Foreskin keratinocyte (primary cell): ENCODE measurements at places on chromosomes 1 and 21.

DNA sequence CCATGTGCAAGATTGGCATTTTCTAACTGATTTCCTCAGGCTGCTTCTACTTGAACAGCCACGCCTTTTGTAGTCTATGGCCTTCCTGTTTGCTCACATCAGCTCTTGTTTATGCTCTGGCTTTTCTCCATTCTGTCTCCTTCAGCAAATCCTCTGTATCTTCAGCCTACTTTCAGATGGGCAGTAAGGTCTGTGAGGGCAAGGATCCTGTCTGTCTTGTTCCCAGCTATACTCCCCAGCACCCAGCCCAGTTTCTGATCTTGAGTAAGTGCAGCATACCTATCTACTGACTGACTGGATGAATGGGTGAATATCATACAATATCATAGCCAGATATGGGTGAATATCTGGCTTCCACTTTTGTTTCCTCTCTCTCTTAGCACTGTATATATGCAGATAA, 438.1 kb downstream of the LMO4 start:
- DNase-seq = peak; percentile 81

- DNase-seq = no peak
Measured at GRCh38 chr1:8847990-8848389, 30.5 kb downstream of the ENO1 start.

DNA sequence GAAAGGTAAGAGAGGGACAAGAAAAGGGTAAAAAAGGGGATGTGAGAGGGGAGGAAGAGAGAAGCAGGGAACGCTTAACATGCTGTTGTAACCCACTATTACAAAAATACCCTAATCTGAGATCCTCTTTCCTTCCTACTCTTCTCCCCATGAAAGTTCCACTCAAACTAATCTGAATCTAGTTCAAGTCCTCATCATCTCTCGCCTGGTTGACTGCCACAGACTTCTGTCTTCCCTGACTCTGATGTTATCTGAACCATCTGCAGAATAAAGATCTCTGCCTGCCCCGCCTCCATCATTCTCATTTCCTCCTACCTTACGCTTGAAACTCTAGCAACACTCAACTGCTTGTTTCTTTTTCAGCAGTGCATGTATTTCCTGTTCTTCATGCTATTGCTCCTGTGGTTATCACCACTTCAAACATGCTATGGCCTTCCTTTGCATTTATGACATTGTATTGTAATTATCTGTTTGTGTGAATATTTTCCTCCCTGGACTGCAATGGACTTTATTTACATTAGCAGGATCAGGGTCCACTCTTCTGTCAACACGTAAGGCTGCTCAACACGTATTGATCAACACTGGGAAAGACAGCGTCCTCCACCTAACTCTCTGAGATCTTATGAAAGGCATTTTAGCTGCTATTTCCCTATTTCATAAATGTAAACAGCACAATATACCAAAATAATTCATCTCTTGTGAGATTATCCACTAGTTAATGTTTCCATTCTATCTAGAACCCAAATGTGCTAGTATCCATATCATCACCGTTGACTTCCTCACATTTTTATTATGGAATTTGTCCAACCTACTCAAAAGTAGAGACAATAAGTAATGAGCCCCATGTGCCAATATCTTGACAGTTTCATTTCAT, 215.5 kb upstream of the USP25 start:
- no peak for DNase-seq

- DNase-seq = no peak
Measured at GRCh38 chr1:2786329-2787162, 14.9 kb downstream of the TTC34 start.

GRCh38 chr1:109312978-109313775, 6.4 kb upstream of the MYBPHL start:
- DNase-seq = no peak

- DNase-seq = no peak
Measured at GRCh38 chr1:46364612-46365011, 24.0 kb downstream of the NSUN4 start.

GRCh38 chr1:56413671-56414199, 165.6 kb downstream of the PLPP3 start:
- DNase-seq = no peak

DNA sequence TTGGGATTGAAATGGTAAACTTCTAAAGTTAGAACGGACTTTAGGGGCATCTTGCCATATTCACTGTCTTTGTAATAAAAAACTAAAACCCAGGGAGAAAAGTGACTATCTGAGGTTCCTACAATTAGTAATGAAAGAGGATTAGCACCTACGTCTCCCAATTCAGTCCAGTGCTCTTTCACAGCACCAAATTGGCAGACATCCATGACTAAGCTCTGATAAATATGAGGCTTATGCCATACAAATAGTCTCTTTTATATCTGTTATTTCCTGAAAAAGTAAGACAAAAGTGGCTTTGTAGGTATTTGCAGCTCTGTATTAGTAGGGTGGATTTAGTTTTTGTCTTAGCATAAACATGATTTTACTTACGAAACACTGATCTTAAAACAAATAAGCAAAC, 315.0 kb upstream of the NRIP1 start:
- no peak for DNase-seq

GRCh38 chr1:97920276-97920831, 480 bp downstream of the DPYD start:
- no peak for DNase-seq

GRCh38 chr1:45407629-45408287, 67.5 kb upstream of the MUTYH start:
- DNase-seq = no peak

GRCh38 chr1:240854367-240854766, 242.4 kb upstream of the GREM2 start:
- DNase-seq = no peak

- DNase-seq = no peak
Measured at GRCh38 chr21:41750532-41751151, 16.2 kb downstream of the RIPK4 start.

GRCh38 chr1:79079770-79080169, 73.2 kb upstream of the ADGRL4 start:
- DNase-seq = peak; percentile 57

- no peak for DNase-seq
Measured at GRCh38 chr1:198811449-198811848, 172.6 kb downstream of the PTPRC start.

- DNase-seq = peak; percentile 85
Measured at GRCh38 chr1:232904566-232904965, 45.8 kb upstream of the NTPCR start.

- DNase-seq = no peak
Measured at GRCh38 chr1:200367841-200368534, 41.8 kb downstream of the ZNF281 start.

GRCh38 chr21:29943885-29944284, 4.1 kb upstream of the GRIK1 start:
- no peak for DNase-seq

- peak; percentile 34 for DNase-seq
Measured at GRCh38 chr1:206770531-206771337, at the start of gene IL19. Gene IL19, plus strand, starts transcription at chr1:206770773. Its CDS starts 65,890 bp downstream, at chr1:206836663.

DNA sequence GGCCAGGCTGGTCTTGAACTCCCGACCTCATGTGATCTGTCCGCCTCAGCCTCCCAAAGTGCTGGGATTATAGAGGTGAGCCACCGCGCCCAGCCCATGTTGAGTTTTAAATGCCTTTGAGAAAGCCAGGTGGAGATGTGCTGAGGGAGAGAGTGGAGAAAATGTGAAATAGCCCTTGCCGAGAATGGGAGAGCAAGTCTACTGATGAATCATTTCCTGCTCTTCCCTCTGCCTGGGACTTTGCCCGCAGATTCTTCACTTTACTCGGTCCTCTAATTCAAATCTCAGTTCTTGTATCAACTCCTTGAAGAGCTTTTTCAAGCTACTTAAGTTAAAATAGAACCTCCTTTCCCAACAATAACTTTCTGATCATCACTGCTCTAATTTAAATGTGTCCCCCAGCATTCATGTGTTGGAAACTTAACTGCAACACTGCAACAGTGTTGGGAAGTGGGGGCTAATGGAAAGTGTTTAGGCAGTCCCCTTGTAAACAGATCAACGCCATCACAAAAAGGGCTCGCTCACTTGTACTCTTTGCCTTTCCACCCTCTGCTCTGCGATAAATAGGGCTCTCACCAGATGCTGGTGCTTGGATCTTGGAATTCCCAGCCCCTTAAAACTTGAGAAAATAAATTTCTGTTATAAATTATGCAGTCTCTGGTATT, 27.8 kb downstream of the OSBPL9 start:
- peak; percentile 81 for DNase-seq

- DNase-seq = no peak
Measured at GRCh38 chr1:223631473-223631872, 34.0 kb downstream of the CAPN8 start.

DNA sequence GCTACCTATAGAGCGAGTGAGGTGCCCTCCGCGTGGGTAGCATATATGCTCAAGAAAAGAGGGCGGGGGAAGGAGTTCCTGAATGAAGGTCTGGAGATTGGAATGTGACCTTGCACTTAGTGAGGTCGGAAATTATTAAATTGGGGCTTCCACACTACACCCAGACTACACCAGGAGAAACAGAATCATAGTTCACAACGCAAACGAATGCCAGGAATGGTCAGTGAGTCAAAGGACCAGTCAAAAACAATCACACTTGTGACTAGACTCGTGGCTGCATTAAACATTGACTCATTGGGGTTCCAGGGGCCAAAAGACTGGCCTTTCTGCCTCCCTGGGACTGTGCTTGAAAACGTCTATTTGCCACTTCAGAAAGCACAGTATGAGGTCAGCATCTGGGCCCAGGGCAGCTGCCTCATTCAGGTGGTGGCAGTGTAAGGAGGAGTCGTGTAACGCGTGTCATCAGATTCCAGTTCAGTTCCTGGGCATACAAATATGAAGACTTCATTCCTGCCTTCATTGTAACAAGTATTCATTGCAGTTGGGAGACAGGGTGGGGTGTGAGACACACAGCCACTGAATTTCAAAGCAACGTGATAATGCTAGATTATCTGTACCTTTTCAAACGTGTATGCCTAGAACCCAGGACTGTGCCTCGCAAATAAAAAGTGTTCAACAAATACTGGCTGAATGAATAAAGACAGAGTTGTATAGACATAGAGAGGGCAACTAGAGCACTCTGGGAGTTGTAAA, at the start of gene YOD1:
TSS of gene YOD1 (minus strand) at position 18 of the 753 bp plus-strand sequence. CDS start 178 bp downstream, outside the sequence.
- peak; percentile 73 for DNase-seq

GRCh38 chr1:215777370-215777925, 210.3 kb downstream of the KCTD3 start:
- peak; percentile 86 for DNase-seq

- peak; percentile 60 for DNase-seq
Measured at GRCh38 chr1:23779826-23780371, 1.7 kb downstream of the PITHD1 start.

GRCh38 chr1:212060632-212061472, 25.3 kb downstream of the DTL start:
- DNase-seq = peak; percentile 80

GRCh38 chr1:237756304-237756967, 134.3 kb downstream of the ZP4 start:
- DNase-seq = no peak

DNA sequence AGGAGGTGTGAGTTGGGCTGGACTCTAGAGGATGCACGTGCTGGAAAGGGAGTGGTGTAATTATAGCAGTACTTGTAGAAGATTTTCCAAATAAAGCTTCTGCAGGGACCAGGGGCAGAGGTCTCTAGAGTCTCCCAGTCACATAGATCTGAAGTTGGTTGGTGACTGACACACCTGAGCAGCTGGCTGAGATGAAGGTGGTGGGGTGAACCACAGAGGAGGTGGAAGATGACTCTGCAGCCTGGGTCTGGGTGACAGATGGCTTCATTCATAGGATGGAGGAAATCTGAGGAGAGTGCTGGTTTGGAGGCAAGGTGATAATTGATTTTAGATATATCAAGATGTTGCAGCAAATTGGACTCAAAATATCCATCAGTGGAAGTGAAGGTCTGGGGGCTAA, 178.9 kb upstream of the IVNS1ABP start:
- no peak for DNase-seq

- DNase-seq = no peak
Measured at GRCh38 chr1:7503691-7504437, 267.2 kb upstream of the VAMP3 start.

GRCh38 chr1:167669209-167670124, 39.4 kb downstream of the RCSD1 start:
- no peak for DNase-seq

- DNase-seq = no peak
Measured at GRCh38 chr1:228341814-228342626, 64.6 kb downstream of the TRIM11 start.

- DNase-seq = no peak
Measured at GRCh38 chr1:226589008-226589733, 40.6 kb downstream of the STUM start.

DNA sequence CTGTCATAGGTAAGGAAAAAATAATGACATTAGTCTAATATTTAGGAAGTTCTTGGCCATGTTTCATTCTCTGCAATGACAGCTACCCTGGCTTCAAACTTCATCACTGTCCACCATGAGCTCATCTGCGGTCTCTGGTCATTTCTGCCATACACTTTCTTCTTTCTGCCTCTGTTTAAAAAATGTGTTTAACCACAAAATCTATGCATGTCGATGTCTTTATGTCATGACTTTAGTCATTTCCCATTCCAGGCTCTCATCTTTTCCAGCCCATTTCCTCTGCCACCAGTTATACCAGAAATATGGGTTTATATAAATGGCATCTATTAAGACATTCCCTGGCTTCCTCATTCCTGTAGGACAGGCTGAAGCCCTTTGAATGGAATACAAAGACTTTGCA, 68.5 kb upstream of the DUSP10 start:
- DNase-seq = peak; percentile 91

- DNase-seq = no peak
Measured at GRCh38 chr1:42420121-42420520, 35.7 kb downstream of the ZMYND12 start.

DNA sequence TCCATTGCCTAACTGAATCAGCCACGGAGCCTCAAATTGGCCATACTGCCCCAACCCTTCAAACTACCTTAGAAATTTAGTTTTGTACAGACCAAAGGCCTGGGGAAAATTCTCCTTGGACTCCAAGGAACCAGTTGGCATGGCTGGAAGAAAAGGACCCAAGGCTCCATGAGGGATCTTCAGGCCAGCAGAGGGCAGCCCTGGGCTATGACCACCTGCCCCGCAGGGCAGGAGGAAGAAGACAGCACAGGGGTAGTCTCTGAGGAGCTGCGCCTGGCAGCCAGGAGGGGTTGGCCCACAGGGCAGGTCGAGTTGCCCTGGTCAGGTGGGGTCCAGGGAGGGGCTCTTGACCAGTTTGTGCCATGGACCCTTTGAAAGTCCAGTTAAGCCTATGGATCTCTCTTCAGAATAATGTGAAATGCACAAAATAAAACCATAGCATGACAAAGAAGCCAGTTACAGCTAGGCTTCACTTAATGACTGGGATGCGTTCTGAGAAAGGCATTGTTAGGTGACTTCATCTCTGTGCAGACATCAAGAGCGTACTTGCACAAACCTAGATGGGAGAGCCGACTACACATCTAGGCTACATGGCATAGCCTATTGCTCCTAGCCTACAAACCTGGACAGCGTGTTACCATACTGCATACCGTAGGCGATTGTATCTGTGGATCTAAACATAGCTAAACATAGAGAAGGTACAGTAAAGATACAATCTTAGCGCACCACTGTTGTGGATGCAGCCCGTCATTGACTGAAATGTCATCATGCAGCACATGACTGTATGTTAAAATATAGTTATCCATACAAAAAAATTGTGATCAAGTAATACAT, 26.1 kb downstream of the CACNA1S start:
- peak; percentile 30 for DNase-seq

GRCh38 chr1:23383577-23384311, 14.1 kb upstream of the ZNF436 start:
- DNase-seq = no peak

- no peak for DNase-seq
Measured at GRCh38 chr1:56435434-56436262, 143.7 kb downstream of the PLPP3 start.

- peak; percentile 56 for DNase-seq
Measured at GRCh38 chr1:210709701-210710100, 381.0 kb downstream of the HHAT start.

GRCh38 chr1:204409836-204410687, 1.6 kb downstream of the PPP1R15B start:
- no peak for DNase-seq
